ENCODE measurements at places on chromosomes 6 and 20. TPM values are rescaled to one million over a fixed set of nuclear protein-coding genes. Genes with fewer than 3 reads are reported as not detected.
A peak's percentile ranks its signal among the peaks of the same experiment; 100 is the strongest.

The NKX2-4 gene
- not detected for total RNA-seq

The PHACTR3 gene
- total RNA-seq = not detected

DNA sequence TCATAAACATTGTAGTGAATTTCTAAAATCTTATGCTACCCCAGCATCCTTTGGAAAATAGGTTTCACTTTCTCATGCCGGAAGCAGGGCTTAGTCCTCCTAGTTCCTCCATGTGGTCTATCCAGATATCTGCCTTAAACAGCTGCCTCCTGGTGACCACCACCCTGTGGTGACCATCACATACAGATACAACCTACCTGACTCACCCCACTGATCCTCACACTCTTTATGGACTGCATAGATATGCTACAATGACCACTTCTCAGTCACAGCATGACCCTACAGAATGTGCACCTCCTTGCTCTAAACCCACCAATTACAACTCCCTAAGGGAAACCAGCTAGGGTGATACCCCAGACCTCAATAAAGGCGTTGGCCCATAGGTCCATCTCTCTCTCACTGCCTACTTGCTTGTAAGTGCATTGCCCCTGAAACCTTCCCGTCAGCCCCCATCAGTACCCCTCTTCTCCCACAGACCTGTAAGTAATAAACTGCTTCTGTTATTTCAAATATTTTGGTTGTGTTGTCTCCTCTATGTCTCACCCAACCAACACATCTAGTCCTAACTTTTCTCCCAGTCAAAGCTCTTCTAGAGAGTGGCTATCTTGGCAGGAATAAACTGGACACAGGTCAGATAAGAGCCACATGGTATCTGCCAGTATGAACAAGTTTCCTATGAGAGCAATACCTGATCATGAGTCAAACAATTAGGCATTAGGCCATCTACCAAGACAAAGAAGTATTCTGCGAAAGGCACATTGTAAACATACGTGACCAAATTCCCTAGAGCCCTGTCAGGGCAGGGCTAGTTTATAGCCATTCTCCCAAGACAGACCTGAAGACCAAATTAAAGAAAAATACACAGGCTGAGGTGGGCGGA is 39.4 kb upstream of the PLEKHG1 start:
- DNase-seq = no peak

The SRSF12 gene
- not detected for total RNA-seq

The DEFB124 gene
- total RNA-seq = not detected

- DNase-seq = peak; percentile 26
Measured at GRCh38 chr6:127939442-127940066, 38.7 kb upstream of the THEMIS start.

DNA sequence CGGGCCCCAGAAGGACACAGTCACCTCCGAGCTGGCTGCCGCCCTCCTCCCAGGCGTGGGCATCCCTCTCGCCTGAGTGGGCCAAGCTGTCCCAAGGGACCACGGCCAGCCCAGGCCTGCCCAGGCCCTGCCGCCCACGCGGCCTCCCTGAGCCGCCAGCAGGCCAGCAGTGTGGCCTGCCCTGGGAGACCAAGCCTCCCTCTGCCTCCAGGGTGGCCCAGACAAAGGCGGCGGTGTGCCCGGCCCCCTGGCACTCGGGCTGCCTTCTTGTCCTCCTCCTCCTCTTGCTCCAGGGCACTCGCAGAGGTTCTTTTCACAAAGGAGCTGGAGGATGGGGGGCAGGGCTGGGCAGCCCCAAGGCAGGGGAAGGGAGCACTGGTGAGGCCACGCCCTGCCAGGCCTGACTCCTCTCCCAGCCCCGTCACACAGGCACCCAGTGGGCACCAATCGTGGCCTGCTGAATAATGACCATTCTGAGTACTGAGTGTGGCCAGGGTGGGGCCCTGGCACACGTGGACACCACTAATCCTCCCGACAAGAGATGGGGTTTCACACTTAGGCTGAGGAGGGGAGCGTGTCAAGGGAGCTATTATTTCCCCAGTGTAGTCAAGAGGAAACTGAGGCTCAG is 25.3 kb downstream of the NOL4L start:
- DNase-seq = no peak

DNA sequence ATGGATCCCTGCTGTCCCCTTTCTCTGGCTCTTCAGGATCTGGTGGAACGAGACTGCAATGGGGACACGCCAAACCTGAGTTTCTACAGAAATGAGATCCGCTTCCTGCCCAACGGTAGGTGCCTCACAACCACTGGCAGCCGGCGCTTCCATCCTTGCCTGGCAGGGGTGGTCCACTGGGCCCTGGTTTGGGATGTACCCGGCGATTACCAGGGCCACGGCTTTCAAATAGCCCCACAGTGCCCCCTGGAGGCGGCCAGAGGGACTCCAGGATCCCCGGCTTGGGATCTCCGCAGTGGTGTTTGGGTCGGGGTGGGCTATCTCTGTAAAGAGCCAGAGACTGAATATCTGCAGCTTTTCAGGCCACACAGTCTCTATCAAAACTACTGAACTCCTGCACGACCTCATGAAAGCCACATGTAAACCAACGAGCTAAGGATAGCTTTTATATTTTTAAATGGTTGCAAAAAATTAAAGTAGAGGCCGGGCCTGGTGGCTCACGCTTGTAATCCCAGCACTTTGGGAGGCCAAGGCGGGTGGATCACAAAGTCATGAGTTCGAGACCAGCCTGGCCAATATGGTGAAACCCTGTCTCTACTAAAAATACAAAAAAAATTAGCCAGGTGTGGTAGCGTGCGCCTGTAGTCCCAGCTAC is 3.7 kb downstream of the OGFR start:
- DNase-seq = no peak

- DNase-seq = no peak
Measured at GRCh38 chr6:133432021-133432989, 191.1 kb downstream of the EYA4 start.

DNA sequence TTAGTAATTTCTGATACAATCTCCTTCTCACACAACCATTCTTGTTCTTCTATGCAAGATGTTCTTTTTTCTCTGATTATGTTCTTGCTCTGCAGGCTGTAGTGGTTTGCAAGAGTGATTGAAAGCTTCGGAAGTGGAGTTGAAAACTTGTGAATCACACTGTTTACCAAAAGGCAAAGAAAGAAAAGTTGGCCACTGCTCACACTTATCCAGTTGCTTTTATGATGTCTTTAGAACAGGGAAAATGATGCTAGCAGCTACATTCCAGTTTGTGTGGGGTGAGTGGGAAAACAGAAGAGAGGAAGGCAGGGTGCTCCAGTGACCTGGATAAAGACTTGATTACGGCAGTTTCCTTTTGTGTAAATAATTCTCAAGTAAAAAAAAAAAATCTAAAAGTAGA is 583.3 kb downstream of the TENT5A start:
- no peak for DNase-seq

GRCh38 chr6:159212525-159213280 is 43.5 kb downstream of the FNDC1 start:
- DNase-seq = no peak

DNA sequence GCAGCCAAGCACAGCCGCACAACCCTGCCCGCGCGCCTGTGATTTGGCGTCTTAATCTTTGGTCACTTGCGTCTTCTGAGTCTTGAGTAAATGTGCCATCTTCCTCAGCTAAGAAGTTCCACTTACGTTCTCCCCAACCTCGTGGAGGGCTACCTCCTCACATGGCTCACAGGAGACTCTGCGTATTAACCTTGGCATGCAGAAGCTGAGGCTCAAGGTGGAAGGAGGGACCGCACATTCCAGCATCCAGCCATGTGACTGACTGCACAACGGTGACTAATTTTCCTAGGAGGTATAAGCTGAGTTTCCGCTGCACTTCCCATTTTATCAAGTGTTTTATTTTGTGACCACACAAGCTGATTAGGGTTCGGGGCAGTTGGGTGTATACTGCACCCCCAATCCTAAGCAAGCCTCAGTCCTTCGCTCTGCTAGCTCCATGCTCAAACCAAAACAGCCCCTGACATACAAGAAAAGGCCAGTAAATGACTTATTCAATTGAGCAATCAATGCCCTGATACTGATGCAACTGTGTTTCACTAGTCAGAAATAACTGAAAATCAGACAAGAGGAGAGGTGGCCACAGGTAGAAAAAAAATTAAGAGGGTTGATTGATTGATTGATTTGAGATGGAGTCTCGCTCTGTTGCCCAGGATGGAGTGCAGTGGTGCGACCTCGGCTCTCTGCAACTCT is 7.0 kb downstream of the BEND3 start:
- no peak for DNase-seq

GRCh38 chr20:48454671-48455490 is 372.9 kb downstream of the PREX1 start:
- DNase-seq = no peak

The LTA gene
- total RNA-seq = not detected

GRCh38 chr6:89834884-89835792 is 5.5 kb downstream of the CASP8AP2 start:
- peak; percentile 37 for DNase-seq

GRCh38 chr6:156695742-156696141 is 81.4 kb upstream of the ARID1B start:
- no peak for DNase-seq

GRCh38 chr6:33840048-33840926 is 36.5 kb upstream of the MLN start:
- peak; percentile 99 for DNase-seq

DNA sequence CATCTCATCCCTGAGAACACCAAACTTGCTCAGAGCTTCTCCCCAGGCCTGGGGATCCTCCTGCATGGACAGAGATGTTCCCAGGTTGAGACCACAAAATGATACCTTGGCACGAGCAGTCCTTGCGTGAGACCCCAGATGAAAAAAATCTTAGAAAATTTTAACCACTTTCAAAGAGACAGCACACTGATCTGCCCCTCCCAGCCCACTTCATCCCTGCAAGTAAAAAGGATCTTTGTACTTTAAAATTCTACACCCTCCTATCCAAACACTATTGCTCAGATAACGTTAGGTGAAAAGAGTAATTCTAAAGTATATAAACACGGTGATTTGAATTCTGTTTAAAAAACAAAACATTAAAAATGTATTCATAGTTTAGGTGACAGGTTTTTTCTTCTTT is 98.5 kb downstream of the SLC23A2 start:
- DNase-seq = no peak

The DEFB132 gene
- not detected for total RNA-seq

The EPPIN gene
- not detected for total RNA-seq

The GTPBP2 gene
- total RNA-seq = 42.7 TPM

The TINAG gene
- total RNA-seq = not detected

The CST7 gene
- total RNA-seq = not detected

DNA sequence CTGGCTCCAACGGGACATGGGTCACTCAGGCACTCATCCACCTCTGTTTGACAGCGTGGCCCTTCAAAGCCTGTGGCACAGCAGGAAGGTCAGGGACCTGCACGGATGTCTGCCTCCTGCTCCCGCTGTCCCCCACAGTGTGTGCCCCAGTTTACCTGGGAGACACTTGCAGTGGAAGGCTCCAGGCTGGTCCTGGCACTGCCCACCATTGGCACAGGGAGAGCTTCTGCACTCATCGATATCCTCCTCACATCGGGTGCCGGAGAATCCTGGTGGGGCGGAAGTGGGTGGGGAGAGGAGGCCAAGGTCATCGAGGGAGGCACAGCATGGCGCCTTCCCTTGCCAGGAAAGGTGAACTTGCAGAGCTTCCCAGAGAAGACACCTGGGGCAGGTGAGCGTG is 6.9 kb downstream of the NOTCH4 start:
- DNase-seq = no peak

DNA sequence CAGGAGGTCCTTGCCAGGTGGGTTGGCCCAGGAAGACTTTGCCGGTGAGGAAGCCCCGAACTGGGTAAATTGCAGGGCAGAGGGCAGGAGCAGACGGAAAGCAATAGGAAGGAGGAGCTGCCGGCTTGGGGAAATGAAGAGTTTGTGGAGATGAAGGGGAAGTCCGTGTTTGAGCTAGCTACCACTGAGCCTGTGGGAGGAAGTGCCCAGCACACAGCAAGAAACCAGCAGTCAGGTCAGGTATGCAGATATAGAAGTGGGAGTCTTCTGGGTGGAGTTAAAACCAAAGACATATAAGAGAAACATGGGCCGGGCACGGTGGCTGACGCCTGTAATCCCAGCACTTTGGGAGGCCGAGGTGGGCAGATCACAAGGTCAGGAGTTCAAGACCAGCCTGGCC is 34.7 kb downstream of the CD24 start:
- no peak for DNase-seq

The MMP24 gene
- 0.90 TPM for total RNA-seq

- DNase-seq = no peak
Measured at GRCh38 chr6:143058987-143059386, 1.7 kb upstream of the AIG1 start.

DNA sequence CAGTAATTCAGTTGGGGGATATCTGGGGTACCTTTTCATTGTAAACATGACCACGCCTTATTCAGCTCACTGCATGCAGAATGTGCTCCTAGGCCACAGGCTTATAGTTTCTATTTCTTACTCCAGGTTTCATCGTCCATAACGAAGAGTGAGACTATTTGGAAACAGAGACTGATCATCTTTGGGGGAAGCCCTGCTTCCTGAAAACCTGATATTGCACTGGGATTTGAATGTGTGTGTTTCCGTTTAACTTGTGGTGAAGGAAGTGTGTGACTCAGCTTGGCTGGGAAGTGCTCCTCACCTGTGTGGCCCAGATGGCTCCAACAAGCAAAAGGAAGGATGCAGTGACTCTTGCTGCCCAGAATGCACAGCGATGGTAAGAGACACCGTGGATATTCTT is 19.6 kb upstream of the LTV1 start:
- no peak for DNase-seq

The ELOVL4 gene
- 6.8 TPM for total RNA-seq

DNA sequence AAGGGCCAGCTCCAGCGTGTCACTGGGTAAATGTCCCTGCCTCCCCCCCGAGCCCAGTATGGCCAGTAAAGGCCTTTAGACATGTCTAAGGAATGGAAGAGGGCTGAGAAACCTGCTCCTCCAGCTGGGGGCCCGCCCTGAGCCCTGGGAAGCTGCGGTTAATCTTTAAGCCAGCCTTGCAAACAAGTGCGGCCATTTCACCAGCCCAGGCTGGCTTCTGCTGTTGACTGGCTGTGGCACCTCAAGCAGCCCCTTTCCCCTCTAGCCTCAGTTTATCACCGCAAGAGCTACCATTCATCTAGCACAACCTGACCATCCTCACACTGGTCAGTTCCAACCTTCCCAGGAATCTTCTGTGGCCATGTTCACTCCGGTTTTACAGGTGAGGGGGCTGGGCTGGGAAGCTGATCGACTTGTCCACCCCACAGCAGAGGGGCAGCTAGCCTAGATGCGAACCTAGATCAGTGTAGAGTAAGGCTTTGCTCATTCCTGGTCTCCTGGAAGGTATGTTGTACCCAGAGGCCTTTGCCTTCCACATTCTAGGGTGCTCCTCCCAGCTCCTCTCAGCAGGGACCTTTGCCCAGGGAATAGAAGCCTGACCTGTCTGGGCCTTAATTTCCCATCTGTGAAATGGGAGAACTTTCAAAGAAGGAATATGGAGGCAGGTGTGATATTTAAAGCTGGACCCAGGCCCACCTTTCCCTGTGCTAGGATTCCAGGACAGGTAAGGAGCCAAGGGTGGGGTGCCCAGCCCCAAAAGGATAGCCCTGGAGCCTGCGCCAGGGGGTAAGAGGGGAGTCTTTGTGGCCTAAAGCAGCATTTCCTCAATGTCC is 1.2 kb upstream of the SRC start:
- DNase-seq = no peak

The NT5E gene
- total RNA-seq = 263 TPM
